H7 (cell line): ENCODE measurements at places on chromosomes 6 and 20. TPM values are rescaled to one million over a fixed set of nuclear protein-coding genes. Genes with fewer than 3 reads are reported as not detected.

Gene CHRNA4
- 2.0 TPM in 2 replicates for total RNA-seq

Gene MATN4
- 0.14 and 0.67 TPM in 2 replicates for total RNA-seq

- no peak for DNase-seq
These were observed 45.0 kb upstream of the ENPP5 start for GRCh38 chr6:46215777-46216176.

DNA sequence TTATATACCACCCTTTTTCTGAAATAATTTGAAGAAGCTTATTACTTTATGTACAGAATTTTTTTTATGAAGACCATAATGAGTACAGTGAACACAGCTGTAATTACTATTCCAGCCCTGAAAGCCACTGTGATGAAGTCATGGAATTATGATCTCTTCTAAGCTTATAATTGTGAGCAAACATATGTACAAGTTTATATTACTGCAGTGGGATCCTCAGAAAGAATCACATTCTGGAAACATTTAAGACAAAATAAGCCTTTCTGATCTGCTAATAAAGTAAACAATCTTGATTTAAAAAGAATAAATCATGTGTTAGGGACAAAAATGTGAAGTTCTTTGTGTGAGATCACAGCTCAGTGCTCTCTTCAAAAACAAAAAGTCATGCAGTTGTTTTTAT, 560.4 kb downstream of the CD109 start:
- DNase-seq = no peak

- DNase-seq = no peak
These were observed 113.8 kb downstream of the LAMP5 start for GRCh38 chr20:9628141-9628540.
